Right kidney (tissue), 9 donors: ENCODE measurements at places on chromosomes 5 and 9.

DNA sequence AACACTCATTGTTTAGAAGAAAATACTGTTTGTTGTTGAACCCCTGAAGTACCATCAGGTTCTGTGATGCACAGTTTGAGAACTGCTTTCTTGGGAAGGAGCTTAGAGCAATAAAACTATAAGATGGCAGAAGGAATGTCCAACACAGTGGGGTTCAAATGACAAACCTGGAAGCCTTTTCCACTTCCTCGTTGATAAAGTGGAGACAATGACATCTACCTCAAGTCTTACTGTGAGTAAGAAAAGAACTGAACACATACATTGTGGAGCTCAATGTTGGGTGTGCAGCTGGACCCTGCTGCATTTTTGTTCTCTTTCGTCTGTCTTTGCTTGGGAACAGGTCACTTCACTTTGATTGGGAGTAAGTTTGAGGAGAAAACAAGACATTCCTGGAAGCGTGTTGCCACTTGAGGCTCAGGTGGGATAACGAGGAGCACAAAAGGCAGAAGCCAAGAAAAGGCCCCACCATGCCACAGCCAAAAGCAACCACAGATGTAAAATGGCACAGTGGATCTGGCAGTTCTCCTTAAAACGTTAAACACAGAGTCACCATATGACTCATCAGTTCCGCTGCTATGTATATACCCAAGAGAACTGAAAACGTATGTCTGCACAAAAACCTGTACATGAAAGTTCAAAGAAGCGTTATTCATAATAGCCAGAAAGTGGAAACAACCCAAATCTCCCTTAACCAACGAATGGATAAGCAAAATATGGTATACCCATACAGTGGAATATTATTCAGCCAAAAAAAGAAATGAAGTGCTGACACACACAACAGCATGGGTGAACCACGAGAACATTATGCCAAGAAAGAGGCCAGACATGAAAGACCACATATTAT lies 42.9 kb upstream of the SUB1 start:
- DNase-seq = no peak

GRCh38 chr9:14179449-14179848 lies 134.5 kb downstream of the NFIB start:
- no peak for DNase-seq

GRCh38 chr9:15158064-15158463 lies 149.0 kb downstream of the TTC39B start:
- DNase-seq = no peak

DNA sequence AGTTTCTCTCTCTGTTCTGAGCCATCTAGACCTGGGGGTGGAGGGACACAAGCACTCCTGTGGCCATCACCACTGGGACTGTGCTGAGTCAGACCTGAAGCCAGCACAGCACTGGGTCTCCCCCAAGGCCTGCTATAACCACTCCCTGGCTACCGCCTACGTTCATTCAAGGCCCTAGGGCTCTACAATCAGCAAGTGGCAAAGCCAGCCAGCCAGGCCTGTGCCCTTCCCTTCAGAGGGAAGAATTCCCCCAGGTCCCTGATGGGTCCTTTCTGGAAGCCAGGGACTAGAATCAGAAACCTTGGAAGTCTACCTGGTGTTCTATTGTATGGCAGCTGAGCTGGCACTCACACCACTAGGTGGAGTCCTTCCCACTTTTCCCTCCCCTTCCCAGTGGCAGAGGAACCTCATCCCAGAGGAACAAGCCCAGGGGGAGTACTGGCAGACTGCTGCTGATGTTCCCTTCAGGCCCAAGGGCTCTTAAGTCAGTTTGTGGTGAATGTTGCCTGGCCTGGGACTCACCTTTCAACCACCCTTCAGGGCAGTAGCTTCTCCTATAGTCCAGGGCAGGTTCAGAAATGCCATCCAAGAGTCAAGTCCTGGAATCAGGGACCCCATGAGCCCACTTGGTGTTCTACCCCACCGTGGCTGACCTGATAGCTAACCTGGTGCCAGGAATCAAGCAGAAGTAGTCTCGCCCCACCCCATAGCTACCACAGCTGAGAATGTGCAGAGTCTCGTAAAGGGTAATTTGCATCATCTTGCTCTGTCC lies 20.0 kb downstream of the JMY start:
- DNase-seq = no peak

DNA sequence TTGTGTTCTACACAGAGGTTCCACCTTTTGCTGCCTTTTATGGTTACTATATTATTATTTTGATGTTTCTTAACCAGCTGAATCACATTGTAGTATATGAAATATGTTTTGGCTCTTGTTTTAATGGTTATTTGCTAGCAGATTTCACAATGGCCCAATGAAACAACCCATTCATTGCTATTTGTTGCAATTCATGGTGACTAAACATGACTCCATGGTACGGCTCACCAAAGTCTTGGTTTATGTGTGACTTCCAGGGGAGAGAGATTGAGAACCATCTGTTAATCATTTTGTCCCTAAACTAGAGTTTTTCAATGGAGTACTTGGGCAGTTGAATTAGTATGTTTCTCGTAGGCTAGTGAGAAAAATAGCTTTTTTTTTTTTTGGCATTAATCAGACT lies 108.4 kb downstream of the GHR start:
- no peak for DNase-seq
